ENCODE measurements at places on chromosomes 6 and 20.

- DNase-seq, result no peak
Observed at GRCh38 chr20:37344506-37345338, 1.2 kb upstream of the SRC start.

- no peak for DNase-seq
Observed at GRCh38 chr6:169536446-169537170, 165.2 kb downstream of the WDR27 start.

GRCh38 chr6:134870677-134871498 lies 79.0 kb downstream of the ALDH8A1 start:
- DNase-seq, result no peak

DNA sequence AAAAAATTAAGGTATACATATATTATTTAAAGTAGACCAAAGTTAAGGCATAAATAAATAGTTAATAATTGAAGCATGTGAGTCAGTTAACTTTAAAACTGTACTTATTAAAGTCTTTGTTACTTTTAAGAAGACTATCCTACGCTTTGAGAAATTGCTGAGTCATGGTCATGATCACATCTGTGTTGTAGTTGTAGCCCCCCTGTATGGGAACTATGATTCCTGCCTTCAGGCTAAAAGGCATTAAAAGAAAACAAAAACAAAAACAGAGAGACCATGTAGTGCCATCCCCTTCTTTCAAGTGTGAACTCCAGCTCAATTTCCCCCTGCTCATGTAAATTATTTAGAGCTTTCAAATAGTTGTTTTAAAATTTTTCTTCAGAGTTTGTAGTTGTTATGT lies 123.4 kb downstream of the FLRT3 start:
- no peak for DNase-seq

DNA sequence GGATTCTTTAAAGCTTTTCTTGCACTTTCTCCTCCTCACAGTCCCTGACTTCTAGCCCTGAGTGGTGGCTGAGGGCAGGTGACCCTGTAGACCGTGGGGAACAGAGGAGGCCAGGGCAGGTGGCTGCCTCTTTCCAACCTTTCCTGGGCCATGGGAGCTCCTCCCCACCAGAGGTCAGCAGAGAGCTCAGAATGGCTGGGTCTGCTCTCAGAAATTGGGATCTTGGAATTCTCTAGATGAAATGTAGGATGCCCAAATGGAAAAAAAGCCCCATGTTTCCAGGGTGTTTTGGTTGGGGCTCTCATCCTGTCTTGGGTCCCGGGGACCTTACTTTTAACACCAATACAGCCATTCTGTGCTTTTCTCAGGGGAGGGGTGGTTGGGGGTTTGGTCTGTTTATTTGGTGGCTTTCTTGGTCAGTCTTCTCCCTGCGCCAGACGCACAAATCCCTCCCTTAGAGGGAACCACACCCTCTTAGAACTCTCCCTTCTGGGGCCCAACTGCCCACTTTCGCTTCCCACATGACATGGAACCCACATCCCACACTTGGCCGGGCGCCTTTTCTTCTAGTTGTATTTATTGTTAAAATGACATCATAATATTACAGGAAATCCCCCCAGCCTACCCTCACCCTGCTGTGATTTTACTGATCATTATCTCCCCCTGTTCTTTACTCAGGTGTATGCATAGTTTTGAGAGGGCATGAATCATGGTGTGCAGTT lies 17.9 kb downstream of the GNAS start:
- DNase-seq, result no peak

- DNase-seq, result no peak
Observed at GRCh38 chr20:25015986-25016385, 23.4 kb upstream of the APMAP start.

DNA sequence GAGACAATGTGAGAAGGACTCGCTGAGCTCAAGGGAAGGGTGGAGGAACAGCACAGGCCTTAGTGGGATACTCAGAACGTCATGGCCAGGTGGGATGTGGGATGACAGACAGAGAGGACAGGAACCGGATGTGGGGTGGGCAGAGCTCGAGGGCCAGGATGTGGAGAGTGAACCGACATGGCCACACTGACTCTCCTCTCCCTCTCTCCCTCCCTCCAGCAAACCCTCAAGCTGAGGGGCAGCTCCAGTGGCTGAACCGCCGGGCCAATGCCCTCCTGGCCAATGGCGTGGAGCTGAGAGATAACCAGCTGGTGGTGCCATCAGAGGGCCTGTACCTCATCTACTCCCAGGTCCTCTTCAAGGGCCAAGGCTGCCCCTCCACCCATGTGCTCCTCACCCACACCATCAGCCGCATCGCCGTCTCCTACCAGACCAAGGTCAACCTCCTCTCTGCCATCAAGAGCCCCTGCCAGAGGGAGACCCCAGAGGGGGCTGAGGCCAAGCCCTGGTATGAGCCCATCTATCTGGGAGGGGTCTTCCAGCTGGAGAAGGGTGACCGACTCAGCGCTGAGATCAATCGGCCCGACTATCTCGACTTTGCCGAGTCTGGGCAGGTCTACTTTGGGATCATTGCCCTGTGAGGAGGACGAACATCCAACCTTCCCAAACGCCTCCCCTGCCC lies 1.7 kb downstream of the TNF start:
- DNase-seq, result no peak

- no peak for DNase-seq
Observed at GRCh38 chr20:3671986-3672546, 8.9 kb upstream of the GFRA4 start.

DNA sequence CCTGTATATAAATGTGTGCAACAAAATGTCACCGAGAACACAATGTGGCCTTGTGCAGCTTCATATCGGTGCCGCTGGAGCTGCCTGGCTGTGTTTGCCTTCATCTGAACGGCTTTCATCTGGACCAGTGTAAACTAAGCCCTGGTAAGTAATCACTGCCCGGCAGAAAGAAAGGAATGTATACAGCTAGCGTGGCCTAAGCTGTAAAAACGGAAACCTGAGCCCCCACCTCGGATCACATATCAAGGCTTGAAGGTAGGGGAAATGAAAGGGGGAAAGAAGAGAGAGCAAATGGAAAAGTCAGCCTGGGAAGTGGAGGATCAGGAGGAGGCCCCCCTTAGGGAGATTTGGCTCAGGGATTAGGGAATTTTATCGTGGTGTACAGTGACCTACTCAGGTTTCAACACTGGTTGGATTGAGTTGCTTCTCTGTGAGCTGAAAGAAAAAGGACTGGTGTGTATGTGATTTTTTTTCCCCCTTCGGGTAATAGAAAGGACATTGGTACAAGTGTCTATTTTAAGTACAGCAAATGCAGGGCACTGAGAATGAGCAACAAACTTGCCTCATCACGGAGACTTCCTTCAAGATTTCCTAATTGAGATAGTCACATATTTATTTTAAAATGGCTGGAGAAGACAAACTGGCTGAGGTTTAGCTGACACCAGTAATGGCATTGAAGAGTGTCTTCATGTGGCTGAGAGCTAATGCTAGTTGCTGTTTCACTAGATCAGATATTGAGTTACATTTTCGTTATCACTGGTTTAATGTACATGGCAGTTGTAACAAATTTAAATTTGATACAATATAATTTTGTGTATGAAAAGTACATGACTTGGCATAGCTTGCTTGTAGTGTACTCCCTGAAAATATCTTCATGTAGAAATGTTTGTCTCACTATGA lies 3.5 kb downstream of the SOBP start:
- no peak for DNase-seq

DNA sequence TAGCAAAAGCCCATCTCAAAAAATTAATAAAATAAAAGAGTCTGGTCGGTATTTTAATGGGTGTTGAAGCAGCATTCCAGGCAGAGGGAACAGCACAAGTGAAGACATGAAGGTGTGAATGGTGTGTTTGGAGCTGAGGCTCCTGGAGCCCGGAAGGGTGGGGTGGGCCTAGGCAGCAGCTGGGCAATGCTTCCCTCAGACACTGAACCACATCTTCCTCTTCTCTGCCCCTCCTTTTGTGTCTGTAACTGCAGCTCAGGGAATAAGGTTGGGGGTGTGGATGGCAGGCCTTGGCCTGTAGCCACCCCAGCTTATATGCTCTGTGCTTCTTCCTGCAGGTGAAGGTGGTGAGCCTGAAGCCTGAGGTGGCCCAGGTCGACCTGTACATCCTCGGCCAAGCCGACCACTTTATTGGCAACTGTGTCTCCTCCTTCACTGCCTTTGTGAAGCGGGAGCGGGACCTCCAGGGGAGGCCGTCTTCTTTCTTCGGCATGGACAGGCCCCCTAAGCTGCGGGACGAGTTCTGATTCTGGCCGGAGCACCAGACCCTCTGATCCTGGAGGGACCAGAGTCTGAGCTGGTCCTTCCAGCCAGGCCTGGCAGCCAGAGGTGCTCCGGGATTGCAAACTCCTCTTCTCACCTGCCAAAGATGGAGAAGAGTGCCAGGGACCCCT lies 26.6 kb downstream of the POFUT1 start:
- no peak for DNase-seq

- DNase-seq, result no peak
Observed at GRCh38 chr6:92922216-92922806, 497.0 kb downstream of the EPHA7 start.

DNA sequence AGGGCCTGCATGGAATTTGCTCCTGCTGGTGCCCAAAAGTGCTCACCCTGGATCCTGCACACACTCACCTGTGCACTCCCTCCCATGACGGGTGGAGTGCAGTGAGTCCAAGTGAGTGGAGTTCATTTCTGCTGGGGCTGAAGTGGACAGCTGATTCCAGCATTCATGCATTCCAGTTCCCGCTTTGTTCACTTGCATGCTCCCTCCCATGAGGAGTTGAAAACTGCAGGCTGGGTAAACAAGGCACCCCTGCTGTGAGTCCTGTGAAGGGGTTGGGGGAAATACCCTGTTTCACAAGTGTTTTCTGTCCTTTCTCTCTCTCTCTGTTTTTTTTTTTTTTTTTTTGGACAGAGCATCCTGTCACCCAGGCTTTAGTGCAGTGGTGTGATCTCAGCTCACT lies 454.1 kb upstream of the NOX3 start:
- no peak for DNase-seq

DNA sequence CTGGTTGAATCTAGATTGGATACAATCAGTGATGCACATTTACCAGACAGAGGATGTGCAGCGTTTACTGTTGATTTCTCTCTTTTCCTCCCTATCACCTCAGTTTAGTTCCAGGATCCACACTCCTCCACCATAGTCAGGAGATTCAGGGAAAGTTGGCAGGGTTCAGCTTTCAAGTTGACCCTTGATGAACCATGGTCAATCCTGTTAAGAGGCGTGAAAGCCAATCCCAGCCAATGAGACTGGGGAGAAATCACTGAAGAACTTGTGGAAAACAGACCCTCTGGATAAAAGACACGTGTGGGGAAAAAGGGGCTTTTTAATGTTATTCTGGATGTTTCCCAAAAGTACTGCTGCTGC lies 19.2 kb upstream of the SCP2D1 start:
- DNase-seq, result no peak

- no peak for DNase-seq
Observed at GRCh38 chr20:35718972-35719635, 19.9 kb downstream of the ROMO1 start.

DNA sequence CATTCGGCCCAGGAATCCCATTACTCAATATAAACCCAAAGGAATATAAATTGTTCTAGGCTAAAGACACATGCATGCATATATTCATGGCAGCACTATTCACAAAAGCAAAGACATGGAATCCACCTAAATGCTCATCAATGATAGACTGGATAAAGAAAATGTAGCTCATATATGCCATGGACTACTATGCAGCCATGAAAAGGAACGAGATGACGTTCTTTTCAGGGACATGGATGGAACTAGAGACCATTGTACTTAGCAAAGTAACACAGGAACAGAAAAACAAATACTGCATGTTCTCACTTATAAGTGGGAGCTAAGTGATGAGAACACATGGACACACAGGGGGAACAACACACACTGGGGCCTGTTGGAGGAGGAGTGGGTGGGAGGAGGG lies 769.5 kb downstream of the TBC1D32 start:
- DNase-seq, result no peak
